ENCODE measurements at places on chromosomes 16 and 17.

DNA sequence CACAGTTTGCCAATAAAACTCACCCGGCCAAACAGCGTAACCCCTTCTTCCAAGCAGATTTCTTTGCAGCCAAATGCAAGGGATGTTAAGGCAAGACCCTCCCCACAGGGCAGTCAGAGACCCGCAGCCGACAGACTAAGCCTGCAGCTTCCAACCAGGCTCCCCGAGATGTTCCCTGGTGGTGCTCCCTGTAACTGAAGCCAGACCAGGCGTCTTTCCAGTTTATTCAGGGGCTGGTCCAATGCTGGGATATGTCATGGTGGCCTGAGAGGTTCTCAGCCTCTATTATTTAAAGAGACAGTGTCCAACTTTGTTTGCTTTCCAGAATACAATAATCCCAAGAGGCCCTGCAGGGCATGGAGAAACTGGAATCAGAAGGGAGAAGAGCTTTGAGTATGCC, at the start of gene PMP22:
TSS of gene PMP22 (minus strand) at position 196 of the 400 bp plus-strand sequence. CDS start 4,599 bp downstream, outside the sequence.
- no peak for DNase-seq

GRCh38 chr17:78383725-78384471, 5.4 kb downstream of the PGS1 start:
- DNase-seq: no peak

GRCh38 chr16:73447846-73448245, 399.9 kb upstream of the ZFHX3 start:
- no peak for DNase-seq

- no peak for DNase-seq
Observed at GRCh38 chr16:63684149-63685101, 1437.4 kb downstream of the CDH11 start.

- DNase-seq: no peak
Observed at GRCh38 chr16:12255473-12255872, 278.9 kb downstream of the SNX29 start.

DNA sequence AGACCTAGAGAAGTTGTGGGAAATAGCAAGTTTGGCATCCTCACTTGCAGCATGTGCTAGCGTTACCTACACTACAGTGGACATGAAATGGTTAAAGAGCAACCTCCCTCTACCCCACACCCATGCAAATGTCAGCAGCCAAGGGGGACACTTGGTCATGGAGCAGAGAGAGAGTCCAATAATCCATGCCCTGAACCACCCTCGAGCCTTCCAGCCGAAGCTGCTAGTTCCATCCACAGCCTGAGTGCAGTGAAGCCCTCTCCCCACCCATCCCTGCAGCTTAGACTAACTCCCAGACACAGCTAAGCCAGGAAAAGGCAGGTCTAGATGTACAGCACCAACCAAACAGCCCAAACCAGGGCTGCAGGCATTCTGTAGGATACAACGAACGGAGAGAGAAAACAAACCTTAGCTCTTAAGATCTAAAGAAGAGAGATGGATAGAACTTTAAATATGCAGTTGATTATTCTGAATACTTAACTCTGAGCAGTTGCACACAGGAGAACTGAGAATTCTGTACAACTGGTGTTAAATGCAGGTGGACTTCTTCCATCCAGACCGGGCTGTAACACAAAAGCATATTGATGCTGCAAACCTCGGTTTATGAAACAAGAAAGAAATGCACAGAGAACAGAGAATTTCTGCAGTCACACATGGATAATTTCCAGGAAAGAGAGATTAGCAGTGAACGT, 93.8 kb downstream of the SALL1 start:
- DNase-seq: no peak

- no peak for DNase-seq
Observed at GRCh38 chr16:86968866-86969265, 348.3 kb downstream of the C16orf95 start.

GRCh38 chr17:66375121-66375520, 72.7 kb downstream of the PRKCA start:
- DNase-seq: no peak

DNA sequence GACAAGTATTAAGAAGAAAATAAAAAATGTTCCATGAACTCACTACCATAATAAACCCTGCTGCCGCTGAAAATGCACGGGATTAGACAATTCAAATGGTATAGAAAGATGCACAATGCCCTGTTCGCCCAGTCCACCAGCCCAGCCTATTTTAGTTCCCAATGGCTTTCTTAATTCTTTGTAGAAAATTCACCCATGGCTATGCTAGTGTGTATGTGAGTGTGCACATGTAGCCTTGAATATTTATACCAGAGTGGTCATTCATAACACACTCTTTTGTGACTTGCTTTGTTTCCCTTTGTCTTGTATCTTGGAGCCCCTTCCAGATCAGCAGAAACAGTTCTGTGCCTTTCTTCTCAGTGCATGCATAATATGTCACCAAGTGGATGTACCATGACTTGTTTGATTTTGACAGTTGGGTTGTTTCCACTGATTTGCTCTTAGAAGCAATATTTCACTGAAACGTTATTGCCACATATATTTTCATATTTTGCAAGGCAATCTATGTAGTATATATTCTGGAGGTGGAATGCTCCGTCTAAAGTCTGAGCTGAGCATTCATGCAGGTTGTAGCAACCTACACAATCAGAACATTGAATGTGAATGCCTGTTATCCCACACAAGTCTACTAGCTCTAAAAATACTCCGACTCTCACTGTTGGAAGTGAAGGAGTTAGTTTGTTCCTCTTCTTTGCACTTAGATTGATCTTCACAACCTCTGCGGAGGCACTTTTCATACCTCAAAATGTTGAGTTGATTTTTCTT, 383.0 kb upstream of the EEF2KMT start:
- no peak for DNase-seq

DNA sequence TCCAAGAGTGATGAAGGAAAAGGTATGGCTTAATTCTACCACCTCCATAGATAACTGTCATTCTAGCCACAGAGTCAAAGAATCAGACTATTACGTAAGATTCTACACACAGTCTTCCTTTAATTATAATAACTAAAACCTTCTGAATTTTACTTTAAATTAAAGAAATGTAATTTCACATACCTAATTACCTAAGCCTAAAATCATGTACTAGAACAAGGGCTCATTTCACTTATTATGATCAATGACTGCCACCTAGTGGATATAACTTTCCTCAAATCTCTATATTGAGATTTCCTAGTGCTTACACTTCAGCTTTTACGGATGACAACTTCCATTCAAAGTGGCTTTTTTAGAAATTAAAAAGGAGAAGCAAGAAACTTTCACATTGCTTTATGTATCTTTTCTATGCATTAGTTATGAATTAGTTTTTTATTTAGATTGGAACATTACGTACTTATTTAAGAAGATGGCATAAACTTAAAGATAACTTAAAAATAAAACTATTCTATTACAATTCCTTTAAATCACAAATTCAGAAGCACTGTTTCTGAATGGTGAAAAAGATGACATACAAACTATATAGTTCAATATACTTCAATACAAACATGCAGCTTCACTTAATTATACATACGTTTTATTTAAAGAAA, 18.2 kb upstream of the ABCA10 start:
- DNase-seq: no peak

DNA sequence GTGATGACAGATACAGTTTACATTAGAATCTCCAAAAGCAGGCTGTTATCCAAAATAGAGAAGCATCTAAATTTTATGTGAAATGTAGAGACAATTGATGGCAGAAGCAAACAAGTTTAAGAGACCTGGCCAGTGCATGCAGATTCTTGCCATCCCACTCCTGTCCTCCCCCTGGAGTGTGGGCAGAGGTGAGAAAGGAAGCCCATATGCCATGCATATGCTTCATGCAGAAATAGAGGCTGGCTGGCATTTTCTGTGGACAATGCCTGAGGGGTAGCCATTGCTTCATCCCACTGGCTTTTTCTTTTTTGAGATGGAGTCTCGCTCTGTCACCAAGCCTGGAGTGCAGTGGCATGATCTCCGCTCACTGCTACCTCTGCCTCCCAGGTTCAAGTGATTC, 382.1 kb downstream of the RBFOX1 start:
- no peak for DNase-seq

- no peak for DNase-seq
Observed at GRCh38 chr17:28133562-28133970, 91.1 kb downstream of the NLK start.

DNA sequence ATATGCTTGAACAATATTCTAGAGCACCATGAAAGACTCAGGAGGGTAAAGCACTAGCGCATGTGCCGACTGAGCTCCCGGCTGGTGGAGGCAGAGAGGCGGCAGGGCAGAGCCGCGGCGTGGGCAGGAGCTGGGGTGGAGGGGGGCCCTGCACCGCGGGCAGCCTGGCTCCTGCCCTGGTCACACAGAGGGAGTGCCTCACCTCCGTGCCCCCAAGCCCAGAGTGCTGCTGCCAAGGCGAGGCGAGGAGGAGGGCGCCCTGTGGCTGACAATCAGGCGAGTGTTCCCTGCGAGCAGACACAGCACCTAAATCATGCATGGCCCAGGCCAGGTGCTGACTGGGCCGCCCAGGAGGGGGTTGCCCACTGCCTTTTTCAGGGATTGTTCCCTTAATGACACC, 105.8 kb upstream of the TNRC6C start:
- no peak for DNase-seq

DNA sequence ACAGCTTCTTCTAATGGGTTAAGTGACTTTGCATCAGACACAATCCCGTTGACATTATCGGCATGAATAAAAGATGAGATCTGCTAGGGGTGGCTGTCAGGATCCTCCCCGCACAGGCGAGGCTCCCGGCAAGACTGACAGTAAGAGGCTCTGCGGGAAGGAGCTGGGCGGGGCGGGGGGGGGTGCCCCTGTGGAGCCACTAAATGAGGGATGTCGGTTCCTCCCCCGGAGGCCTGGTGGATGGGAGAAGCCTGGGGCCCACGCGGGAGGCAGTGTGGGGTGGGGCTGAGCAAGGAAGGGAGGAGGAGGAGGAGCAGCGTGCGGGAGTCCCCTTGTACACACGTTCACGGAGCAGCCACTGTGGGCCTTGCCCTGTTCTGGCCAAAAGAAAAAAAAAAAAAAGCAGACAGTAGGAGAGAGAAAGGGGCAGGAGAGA, 190.9 kb upstream of the GSE1 start:
- DNase-seq: no peak

DNA sequence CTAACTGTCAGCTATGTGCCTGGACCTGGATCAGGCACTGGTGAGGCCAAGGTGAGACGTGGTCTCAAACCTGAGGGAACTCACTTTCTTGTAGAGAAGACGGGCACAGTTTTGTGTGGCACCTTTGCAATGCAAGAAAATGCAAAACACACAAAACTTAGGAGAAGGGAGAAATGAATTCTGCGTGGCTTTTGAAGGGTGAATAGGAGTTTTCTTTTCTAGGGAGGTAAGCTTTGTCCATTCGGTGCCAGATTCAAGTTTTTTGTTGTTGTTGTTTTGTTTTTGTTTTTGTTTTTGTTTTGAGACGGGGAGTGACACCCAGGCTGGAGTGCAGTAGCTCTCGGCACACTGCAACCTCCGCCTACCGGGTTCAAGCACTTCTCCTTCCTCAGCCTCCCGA, 1.4 kb downstream of the TOM1L1 start:
- no peak for DNase-seq

GRCh38 chr16:66881014-66881417, 701 bp downstream of the PDP2 start:
- no peak for DNase-seq

- no peak for DNase-seq
Observed at GRCh38 chr16:86171329-86171728, 272.4 kb downstream of the IRF8 start.

DNA sequence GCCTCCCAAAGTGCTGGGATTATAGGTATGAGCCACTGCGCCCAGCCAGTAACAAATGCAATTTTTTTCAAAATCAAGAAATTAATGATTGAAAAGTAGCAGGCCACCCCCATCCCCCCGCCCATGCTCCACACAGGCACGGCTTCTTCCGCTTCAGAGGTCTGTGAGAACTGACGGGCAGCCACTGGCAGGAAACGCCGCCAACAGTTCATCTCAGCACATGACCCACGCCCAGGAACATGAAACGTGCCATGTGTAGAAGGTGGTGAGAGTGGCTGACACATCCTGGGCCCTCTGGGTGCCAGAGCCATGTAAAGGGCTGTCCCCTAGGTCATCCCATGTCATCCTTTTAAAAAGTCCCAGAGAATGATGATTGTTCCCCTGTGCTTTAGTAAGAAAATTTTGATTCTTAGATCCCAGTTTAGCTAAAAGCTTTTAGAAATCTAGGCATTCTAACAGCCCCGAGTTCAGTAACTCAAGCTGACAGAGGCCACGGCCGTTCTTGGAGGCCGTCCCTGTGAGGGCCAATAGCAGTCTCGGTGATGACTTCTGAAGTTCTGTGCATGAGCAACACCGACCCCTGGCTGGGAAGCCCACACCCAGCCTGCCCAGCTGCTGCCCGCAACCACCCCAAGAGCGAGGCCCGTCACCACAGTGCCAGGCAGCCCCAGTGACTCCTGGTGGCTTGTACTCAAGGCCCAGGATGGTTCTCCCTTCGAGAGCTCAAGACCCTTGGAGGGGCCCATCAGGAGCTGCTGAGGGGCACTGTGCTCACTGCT, 52.1 kb downstream of the KLHDC4 start:
- no peak for DNase-seq

DNA sequence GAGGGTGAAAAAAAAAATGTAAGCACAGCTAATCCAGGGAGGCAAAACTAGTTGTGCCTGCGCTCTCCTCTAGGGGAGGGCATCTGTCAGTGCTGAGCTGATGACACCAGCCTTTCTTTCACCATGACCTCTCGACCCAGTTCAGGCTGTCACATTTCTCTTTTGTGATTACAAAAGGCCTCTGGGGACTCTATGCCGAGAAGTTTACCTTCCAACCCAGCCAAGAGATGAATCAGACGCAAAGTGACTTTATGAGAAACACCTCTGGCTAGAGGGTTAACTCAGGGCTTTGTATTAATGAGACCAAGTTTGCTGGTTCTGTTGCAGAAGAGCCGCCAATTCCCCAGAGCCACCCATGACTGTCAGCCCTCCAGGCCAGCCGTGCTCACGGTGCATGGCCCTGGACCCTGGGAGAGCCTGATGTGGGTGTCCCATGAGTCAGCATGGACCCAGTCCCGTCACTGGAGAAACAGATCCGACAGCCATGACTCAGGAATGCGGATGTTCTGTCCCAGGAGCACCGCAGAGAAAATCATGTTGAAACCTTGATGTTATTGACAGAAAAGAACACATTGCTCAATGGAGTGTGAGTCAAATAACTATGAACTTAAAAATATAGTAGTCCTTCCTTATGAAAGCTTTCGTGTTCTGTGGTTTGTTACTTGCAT, 437.2 kb downstream of the HS3ST3B1 start:
- no peak for DNase-seq

GRCh38 chr17:63032142-63032541, 66.1 kb downstream of the TANC2 start:
- no peak for DNase-seq

- no peak for DNase-seq
Observed at GRCh38 chr16:56425439-56425832, at the start of gene AMFR. Gene AMFR (minus strand): TSS chr16:56425545. CDS start chr16:56425327, 218 bp downstream.

- DNase-seq: no peak
Observed at GRCh38 chr16:59754854-59755253, 1020.7 kb upstream of the GOT2 start.

Data from C1 segment of cervical spinal cord (tissue), 14 donors.